ENCODE measurements at places on chromosomes 4 and X.

GRCh38 chrX:23434356-23434884, 99.8 kb downstream of the PTCHD1 start:
- no peak for DNase-seq

DNA sequence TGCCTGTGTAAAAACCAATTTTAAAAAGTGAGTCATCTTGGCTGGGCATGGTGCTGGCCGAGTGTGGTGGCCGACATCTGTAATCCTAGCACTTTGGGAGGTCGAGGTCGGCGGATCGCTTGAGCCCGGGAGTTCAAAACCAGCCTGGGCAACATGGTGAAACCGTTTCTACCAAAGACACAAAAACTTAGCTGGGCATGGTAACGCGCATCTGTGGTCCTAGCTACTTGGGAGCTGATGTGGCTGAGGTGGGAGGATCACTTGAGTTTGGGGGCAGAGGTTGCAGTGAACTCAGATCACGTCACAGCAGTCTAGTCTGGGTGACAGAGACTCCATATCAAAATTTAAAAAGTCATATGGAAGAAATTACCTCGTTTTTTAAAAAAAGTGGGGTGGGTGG, 7.6 kb downstream of the RLIM start:
- DNase-seq = no peak

DNA sequence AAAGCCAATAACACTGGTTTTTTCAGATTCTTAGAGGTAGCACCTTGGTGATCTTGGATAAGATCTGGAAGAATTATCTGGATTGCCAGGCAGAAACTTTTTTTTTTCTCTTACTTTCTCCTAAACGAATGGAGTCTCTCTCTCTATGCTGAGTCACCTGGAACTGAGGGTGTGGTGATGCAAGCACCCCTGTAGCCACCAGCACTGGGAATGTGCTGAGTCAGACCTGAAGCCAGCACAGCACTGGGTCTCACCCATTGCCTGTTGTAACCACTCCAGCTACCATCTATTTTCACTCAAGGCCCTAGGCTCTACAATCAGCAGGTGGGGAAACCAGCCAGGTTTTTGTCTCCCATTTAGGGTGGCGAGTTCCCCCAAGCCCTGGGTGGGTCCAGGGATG, 923.8 kb downstream of the RAPGEF2 start:
- no peak for DNase-seq

DNA sequence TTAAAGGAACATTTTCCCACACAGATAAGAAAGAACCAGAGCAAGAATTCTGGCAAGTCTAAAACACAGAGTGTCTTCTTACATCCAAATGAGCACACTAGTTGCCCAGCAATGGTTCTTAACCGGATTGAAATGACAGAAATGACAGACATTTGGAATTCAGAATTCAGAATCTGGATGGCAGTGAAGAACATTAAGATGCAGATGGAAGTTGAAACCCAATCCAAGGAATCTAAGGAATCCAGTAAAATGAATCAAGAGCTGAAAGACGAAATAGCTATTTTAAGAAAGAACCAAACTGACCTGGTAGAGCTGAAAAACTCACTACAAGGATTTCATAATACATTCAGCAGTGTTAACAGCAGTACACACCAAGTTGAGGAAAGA, 21.5 kb downstream of the ANAPC10 start:
- no peak for DNase-seq

DNA sequence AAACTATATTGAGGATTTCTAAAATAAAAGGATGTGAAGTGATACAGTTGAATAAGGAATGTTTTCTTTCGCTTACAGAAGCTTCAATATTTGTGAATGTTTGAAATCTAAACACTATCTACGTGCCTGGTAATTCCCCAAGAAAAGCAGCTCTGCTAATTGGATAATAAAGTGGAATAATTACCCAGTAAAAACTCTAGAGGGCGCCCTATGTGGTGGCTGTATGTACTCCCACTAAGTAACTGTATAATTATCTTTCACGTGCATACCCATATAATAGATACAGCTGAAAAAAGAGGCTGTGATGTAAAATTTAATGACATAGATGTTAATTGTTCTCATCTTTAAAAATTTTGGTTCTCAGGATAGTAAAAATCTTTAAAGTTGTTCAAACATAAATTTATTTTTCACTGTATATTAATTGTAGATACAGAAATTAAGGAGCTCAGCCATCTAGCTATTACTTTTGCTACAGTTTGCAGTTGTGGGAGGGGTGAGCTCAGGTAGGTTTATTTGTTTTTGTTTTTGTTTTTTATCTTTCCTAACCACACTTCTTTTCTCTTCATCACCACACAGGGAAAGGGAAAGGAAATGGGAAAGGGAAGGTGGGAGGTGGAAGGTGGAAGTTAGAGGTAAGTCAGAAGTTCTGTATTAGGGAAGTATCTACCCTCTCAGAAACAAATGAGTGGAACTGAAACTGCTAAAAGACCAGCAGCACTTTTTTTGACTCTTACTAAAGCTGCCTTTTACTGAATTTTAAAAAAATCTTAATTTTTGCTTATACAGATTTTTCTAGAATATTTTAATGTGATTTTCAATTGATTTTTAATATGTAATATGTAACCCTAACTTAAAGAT, 151.7 kb upstream of the RPS6KA6 start:
- peak; percentile 38 for DNase-seq

DNA sequence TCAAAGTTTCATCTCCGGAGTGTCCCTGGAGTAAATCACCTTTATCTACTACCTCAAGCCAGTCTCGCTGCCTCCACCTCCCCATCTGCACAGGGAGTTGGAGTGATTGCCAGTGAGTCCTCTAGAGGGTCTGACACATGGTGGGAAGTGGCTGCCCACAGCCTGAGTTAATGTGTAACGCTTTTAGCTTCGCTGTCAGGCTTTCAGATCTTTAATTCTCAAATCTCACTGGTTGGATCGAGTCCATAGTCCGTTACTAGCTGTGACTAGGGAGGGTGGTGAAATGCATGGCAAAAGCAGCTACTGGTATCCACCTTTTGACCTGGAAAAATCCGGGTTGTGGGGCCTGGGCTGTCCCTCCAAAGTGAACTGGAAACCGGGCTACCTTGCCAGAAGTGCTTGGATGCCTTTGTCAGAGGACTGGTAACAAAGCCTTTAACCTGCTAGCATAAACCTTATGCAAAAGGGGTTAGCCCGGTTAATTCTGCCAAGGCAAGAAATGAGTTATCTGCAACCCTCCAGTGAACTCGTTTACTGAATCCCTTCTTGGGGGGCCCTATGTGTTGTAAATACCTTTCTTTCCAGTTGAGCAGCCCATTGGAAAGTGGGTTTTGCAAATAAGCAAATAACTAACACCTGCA, 5.1 kb upstream of the WDR1 start:
- no peak for DNase-seq

GRCh38 chr4:42904986-42905385, 12.5 kb downstream of the GRXCR1 start:
- DNase-seq = no peak

GRCh38 chr4:37082912-37083311, 161.6 kb upstream of the NWD2 start:
- no peak for DNase-seq

DNA sequence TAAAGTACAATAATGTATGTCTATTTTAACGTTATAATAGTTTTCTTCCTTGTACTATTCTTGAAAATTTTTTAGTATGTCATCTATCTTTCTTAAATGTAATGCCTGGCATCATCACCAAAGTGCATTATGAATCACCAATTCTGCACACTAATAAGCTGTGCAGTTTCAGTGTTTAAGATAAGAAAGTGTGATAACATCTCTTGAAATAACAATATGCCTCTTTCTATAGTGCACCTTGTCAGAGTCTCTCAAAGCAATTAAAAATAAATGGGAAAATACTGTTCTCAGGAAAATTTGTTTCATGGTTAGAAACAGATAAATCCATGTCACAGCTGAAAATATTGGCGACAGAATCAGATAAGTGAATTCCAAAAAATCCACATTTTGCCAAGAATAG, 457.4 kb upstream of the PCDH10 start:
- no peak for DNase-seq

DNA sequence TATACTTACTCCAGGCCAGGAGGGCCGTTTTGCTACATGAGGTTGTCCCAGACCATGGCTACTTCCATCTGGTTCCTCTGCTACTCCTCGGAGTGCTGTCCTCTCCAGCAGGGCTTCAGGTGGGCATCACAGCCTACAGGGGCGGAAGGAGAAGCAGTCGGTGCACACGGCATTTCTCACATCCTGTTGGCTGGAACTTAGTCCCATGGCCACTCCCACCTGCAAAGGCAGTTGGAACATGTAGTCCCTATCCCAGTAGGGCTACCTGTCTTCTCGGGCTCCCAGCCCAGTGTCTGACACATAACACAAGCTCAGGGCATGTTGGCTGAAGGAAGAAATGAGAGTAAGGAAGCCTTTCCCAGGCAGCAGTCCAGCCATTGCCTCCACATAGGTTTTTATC, 7.7 kb upstream of the STK32B start:
- DNase-seq = no peak
